ENCODE measurements at places on chromosomes 1 and 21.

GRCh38 chr1:201223852-201224665 is 33.4 kb downstream of the IGFN1 start:
- DNase-seq = no peak

DNA sequence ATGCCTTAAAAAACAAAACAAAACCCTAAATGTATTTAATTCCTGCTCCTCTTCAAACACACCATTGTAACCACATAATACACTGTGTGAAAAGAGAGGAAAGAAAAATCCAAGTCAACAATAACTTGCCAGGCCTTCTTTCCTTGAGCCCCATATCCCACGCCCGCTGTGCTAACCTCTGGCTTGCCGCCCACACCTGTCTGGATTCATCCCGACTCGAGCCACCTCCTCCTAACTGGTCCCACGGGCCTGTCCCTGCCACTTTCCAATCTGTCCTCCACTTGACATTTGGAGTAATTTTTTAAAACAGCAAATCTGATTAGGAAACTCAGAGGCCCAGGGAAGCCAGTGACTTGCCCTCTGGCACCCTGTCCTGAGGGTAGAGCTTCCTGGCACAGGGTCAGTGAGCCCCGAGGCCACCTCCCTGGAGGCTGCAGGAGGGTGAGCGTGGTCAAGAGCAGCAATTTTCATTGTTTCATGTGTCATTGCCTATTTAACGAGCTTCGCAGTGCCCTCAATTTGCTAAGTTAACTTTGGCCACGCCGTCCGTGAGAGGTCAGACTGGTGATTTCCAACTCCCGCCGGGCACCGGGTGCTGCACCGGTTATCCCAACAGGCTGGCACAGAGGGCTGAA is 54.1 kb downstream of the B3GALT5 start:
- DNase-seq = no peak

DNA sequence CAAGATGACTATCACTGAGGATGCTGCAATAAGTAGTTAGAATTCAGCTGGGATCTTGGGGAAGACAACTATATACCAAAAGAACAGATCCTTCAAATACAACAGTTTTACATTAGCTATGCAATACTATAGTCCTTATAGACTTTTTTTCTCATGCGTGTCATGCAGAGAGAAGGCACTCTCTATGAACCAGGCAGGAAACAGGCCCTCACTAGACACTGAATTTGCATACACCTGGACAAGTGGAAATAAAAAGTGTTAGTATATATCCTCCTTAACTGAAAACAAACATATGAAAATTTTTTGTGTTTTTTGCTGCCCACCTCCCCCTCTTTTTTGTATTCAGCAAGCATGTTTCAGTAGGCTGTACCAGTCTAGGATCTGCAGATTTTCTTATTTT is 29.9 kb downstream of the TMCO1 start:
- DNase-seq = no peak

- DNase-seq = no peak
Observed at GRCh38 chr1:169371404-169371803, 3.4 kb downstream of the BLZF1 start.

DNA sequence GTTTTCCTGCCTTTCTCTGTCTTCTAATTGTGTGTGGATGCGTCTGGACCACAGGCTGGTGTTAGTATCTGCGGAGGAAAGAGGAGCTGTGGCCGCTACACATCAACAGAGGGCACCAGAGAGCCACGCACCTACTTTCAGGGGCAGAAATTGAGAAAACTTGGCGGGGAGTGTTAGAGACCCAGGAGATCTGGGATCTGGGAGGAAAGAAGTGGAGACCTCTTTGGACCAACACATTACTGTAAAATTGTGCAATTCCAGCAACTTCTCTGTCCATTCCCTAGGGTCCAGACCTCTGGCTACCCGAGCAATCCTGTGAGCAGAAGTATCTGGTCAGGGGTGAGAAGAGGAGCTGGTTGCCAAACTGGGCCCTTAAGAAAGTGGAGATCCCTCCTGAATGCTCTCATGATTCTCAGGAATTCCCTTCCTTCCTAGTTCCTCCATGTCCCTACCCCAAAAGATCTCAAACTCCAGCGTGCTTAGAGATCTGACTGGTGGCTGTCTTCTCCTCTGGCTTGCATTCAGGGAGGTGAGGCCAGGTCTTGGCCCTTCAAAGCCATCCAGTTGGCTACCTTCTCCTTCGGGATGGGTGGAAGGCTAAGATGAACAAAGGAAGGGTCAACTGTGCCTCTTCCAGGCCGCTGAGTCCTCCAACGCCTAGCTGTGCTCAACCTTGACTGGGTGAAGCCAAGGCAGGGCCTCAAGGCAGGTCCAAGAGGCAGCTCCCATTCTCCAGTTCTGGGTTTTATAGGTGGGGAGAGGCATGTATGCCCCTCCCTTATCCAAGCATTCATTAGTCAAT is 1.2 kb upstream of the KIRREL1 start:
- no peak for DNase-seq

DNA sequence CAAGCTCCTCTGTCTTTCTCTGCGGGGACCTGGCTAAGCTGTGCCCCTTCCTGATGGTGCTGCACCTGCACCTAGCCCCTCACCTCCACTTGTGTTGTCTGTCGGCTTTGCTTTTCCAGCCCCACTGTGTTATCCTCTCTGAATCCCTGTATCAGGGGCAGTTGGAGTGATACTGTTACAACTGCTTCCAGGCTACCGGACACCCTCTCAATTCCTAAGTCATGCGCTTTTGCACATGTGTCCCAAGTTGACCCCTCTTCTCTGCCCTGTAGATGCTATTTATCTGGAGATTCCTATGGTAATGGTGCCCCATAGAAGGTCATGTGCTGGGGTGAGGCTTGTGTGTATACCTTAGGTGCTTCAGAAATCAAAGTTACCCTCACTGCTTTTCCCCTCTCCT is 58.9 kb downstream of the TBCE start:
- no peak for DNase-seq

- no peak for DNase-seq
Observed at GRCh38 chr1:31643976-31644559, 608 bp downstream of the PEF1 start.

GRCh38 chr1:228861832-228862180 is 126.5 kb downstream of the RHOU start:
- DNase-seq = no peak

DNA sequence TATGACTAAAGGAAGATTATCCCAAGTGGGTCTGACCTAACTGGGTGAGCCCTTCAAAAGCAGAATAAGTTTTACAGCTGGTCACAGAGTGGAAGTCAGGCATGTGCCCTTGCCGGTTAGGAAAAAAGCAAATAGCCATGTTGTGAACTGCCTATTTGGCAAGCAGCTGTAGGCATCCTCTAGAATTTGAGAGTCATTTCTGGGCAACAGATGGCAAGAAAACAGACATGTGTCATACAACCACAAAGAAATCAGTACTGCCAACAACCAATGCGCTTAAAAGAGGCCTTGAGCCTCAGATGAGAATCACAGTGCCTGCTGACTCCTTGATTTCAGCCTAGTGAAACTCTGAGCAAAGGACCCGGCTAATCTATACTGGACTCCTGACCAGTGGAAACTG is 26.8 kb downstream of the LRRC53 start:
- no peak for DNase-seq

- no peak for DNase-seq
Observed at GRCh38 chr1:178628637-178629251, 96.3 kb upstream of the RALGPS2 start.

GRCh38 chr1:113674591-113674990 is 84.7 kb downstream of the PHTF1 start:
- DNase-seq = no peak

GRCh38 chr1:3249631-3250501 is 180.9 kb downstream of the PRDM16 start:
- DNase-seq = no peak

- no peak for DNase-seq
Observed at GRCh38 chr1:14141656-14142055, 441.7 kb downstream of the PRDM2 start.

- no peak for DNase-seq
Observed at GRCh38 chr1:23984417-23985186, 4.5 kb upstream of the SRSF10 start.

DNA sequence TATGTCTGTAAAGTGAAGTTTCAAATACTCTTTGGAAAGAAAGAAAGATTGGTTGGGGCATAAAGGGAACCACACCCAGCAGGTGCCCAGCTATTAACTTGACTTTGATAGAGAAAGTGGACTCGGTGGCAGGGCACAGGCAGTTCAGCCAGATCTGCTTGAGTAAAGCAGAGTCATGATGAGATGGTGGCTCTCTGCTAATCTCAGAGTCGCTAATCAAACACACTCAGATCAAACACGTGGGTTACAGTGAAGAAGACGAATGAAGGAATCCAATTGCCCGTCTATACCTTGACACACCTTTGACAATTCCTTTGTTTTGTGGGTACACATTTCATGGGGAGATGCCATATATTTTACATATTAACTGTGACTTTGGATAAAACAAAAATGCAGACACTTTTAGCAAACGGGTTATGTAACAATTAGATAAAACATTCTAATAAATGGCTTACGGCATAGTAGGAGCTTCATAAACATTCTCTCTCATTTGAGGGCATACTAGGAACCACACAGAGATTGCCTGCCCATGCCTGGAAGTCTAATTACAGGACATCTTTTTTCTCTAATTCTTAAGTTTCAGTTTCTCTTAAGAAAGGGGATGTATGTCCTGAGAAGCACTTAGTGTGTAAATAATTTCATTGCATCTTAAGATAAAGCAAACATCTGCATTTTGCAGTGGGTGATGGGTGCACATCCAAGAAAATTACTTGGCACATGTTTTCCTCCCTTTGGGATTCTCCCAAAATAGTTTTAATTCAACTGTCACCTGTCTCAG is 7.2 kb downstream of the CBR1 start:
- no peak for DNase-seq

DNA sequence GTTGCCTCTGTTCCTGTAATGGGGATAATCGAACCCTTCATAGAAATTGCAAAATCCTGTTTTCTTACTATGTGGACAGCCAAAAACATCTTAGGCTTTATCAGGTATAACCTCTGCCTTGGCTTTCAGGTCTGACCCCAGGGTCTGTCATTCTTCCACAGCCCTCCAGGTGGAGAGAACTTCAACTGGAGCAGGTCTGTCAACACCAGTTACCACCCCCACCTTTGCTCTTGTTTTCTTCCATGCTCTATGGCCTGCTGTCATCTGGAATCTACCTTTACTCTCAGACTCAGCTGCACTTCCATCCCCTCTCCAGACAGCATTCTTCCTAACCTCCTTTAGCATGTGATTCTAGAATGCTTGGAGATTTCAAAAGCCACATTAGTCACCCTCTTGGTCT is 10.4 kb upstream of the GJA9 start:
- DNase-seq = no peak

DNA sequence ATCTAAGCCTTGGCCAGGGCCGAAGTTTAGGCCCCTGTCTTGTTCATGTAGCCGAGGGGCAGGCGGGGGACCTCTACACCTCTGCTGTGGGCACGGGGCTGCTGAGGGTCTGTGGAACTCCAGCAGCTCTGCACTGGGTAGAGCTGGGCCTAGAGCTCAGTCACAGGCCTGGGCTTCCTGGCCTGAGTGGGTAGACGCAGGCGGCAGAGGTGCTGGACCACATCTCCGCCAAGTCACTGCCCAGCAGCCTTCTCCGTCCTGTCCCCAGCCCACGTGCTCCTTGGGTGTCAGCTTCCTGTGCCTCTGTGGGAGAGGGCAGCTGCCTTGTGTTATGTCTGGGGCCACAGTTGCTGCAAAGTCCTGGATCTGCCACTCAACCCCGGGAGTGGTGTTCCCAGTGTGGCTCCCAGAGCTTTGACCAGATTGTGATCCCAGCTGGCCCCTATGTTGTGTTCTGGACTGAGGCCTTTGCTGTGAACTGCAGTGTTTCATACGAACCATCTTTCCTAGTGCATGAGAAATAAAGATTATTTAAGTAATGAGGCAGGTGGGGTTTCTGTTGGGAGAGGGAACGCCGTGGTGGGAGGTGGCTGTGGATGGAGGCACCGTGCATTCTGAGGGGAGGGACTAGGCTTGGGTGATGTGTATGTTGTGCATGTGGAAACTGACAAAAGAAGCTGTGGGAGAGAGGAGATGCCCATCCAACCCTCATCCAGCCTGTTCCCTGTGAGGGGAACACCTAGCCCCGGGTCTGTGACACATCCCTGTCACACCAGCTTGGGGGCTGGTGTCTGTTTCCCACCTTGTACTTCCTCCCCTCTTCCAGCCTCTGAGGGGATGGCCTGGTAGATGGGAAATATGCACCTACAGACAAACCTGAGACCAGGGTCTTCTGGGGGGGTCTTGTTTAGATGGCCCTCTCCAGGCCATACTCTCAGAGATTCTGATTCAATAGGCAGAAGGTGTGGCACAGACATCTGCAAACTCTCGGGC is 12.2 kb downstream of the AMPD2 start:
- DNase-seq = no peak

DNA sequence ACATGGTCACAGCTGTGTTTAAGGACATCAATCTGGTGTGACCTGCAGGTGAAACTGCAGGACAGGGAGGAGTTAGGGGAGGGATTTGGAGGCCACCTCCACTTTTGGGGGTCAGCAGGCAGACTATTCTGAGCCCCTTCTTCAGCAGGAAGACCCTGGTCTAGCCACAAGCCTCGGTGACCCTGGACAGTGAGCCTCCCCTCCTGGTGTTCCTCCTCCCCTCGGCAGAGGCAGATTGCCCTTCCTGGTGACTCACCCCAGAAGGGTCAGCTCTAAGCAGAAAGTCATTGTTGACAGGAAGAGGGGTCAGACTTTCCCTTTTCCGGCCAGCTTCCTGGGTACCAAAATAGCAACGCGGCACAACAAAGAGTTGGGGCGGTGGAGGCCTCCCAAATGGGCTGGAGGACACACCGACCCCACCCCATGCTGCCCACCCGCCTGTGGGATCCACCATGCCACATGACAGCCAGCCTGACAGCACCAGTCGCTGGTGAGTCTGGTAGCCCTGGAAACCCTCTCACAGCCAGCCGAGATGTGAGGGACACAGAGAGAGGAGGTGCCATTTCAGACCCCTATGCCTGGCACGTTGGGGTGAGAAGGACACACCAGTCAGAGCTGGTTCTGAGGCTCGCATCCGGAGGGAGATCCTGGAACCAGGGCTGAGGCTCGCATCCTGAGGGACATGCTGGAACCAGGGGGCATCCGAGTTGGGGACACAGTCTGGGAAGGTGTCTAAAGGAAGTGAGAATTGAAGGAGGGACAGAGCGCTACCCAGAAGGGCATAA is 14.7 kb upstream of the CSF1 start:
- DNase-seq = no peak

DNA sequence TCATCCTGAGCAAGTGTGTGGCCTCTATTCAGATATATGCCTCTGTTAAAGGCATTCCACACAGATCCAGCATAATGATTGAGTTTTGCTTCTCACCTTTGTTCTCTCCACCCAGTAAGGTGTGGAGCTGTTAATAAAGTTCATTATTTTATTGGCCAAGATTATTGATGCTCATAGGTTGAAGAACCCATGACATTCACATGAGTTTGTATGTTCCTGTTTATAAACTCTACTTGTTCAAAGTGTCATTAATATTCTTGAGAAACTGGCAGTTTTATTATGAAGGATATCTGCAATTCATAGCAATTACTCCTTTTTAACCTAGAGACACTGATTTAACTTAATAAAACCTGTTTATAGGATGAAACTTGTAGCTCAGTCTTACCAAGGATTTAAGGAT is 22.0 kb downstream of the IVNS1ABP start:
- DNase-seq = no peak

GRCh38 chr21:31911138-31911907 is 38.5 kb downstream of the HUNK start:
- DNase-seq = no peak

- DNase-seq = no peak
Observed at GRCh38 chr21:31914472-31914871, 41.7 kb downstream of the HUNK start.

Data from forelimb muscle (tissue), 1 donor.